ENCODE measurements at places on chromosomes 5 and 9. TPM values are rescaled to one million over a fixed set of nuclear protein-coding genes. Genes with fewer than 3 reads are reported as not detected.

The PPP2R2B gene
- 0.19 TPM for total RNA-seq

The HRCT1 gene
- not detected for total RNA-seq

The NR5A1 gene
- total RNA-seq = not detected

The ADCY2 gene
- total RNA-seq = 48.1 TPM

The NLN gene
- total RNA-seq = 29.9 TPM

The CATSPER3 gene
- total RNA-seq = 0.56 TPM

The BTNL8 gene
- total RNA-seq = 0.59 TPM

The NFX1 gene
- total RNA-seq = 52.0 TPM

DNA sequence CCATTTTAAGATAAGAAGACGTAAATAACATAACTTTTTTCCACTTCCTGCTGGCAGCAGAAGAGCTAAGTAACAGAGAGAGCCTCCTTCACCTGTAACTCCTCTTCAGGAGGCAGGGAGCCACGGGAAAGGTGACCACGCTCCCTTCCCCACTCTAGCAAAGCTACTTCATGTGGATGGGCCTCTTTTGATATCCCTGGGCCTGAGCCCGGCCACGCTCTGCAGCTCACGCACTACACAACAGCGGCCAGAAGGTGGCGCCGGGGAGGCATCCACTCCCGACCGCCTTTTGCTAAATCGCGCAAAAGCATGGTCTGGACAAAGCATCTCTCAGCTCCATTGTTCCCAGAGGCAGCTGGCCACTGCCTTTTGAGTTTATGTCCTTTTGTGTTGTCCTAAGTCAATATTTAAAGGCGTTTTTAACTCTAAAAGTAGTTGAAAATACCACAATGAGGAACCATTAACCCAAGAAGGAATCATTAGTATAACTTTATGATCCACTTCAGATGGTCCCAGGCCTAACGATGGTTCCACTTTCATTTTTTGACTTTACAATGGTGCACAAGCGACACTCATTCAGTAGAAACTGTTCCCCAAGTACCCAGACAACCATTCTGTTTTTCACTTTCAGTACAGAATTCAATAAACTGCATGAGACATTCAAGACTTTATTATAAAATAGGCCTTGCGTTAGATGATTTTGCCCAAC is 23.6 kb downstream of the CMBL start:
- peak; percentile 68 for DNase-seq

GRCh38 chr5:4735261-4735660 is 404.9 kb upstream of the ADAMTS16 start:
- DNase-seq = no peak

- no peak for DNase-seq
Measured at GRCh38 chr5:122493091-122494021, 181.3 kb downstream of the SNCAIP start.

- no peak for DNase-seq
Measured at GRCh38 chr9:34636791-34637355, 714 bp downstream of the SIGMAR1 start.

- no peak for DNase-seq
Measured at GRCh38 chr5:142845954-142846398, 75.8 kb downstream of the ARHGAP26 start.

- no peak for DNase-seq
Measured at GRCh38 chr9:70035691-70036090, 8.0 kb upstream of the MAMDC2 start.

DNA sequence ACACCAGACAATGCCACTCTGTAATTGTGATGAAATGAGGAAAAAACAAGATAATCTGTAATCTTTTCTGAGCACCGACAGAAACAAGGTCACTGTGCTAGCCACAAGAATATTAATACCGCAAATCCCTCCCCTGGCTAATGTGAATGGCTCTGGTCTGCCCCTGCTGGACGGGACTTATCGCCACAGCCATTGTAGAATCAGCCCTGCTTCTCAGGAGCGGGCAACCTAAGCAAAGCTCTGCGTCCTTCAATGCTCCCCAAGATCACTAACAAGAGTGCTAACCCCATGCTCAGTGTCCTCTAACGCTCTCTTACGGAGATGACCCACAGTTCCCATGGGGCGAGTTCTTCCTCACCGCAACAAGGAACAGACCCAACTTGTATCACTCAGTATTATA is 42.7 kb downstream of the OR2V1 start:
- no peak for DNase-seq

- DNase-seq = no peak
Measured at GRCh38 chr9:98514841-98515240, 193.9 kb downstream of the GABBR2 start.

- DNase-seq = no peak
Measured at GRCh38 chr5:147387109-147387508, 122.8 kb downstream of the DPYSL3 start.

DNA sequence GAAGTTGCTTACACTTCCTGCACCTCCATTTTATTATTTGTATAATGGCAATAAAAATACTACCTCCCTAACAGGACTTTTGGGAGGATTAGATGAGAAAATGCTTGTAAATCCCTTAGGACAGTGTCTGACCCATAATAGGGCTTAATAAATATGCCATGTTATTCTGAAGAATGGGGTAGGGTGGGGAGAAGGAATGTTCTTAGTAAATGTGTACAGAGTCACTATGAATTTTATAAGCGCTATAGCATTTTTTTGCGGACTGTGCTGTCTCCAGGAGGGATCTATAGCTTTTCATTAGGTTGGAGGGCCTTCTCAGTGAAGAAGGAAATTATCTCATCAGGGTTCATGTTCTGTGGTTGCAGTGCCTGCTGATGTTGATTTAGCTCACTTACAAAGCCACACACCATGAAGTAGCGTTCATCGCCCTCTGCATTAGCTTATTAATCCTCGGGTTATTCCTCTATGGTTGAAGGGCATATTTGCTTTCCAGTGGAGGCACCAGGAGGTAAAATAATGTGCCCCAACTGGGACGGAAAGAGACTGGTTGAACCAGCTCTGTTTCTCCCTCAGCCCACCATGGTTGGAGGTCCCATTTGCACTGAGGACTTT is 497.1 kb downstream of the ARHGEF28 start:
- no peak for DNase-seq

- DNase-seq = no peak
Measured at GRCh38 chr9:108443019-108443633, 412.7 kb downstream of the ACTL7B start.

DNA sequence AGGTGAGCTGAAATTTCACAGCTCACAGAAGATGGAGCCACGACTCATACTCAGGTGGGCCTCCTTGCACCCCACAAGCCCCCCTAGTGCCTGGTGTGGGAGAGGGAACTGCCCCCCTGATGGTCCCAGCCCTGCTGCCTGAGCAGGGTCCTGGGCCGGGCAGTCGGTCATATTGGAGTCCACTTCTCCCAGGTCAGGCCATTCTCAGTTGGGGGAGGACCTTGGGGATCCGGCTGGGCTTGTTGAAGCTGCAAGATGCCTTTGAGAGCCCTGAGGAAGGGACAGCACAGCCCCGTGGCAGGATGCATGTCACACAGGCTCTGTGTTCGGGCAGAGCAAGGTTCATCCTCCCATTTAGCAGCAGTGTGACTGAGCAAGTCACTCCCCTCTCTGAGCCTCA is 56.6 kb downstream of the ERGIC1 start:
- no peak for DNase-seq

GRCh38 chr5:67453111-67453905 is 256.7 kb upstream of the CD180 start:
- DNase-seq = no peak

DNA sequence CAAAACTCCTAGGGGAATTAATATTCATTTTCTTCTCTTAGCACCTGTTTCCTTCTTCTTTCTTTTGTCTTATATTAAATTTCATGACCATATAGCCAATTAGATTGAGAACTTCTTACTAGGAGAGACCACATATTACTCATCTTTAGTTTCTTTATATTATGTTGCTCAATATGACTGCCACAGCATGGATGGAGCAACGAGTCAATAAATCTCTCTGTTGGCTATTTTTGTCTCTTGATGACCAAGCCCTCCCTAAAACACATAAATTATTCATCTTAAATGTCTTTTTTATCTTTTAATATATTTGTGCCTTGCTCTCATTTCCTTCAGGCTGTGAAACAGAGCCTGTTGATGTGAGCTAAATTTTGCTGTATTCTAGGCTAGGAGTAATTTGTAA is 123.0 kb downstream of the ADAMTSL1 start:
- DNase-seq = no peak

GRCh38 chr5:145084834-145085233 is 750.3 kb downstream of the PRELID2 start:
- no peak for DNase-seq

DNA sequence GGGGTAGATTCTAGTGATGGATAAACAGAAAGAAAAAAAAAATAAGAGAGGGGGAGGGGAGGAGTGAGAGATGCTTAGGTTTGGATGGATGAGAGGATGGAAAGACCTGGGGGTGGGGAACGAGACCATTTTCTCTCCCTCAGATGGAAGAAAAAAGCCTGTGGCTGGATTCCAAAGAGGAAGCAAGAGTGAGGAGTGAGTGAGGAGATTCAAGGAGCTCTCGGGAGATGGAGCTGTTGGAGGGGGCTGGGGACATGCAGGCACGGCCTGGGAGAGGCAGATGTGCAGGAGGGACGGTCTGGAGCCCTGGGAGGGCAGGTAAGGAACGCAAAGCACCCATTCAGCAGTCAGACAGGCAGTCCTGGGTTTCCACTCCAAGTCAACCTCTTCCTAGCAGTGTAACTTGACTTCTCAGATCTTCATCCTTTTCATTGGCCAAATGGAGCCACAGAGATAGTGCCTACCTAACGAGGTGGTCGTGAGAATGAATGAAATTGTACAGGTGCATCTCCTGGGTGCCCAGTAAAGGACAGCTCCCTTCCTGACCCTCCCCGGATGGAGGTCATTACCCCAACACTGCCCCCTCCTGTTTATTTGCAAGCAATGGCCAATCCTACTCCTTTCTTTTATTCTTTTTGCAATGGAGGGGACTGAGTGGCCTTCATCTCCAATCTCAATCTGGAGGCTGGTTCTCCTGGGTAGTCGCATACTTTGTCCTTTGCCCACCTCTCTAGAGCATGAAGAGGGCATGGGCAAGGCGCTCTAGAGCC is 52.2 kb downstream of the PCDH1 start:
- DNase-seq = no peak

DNA sequence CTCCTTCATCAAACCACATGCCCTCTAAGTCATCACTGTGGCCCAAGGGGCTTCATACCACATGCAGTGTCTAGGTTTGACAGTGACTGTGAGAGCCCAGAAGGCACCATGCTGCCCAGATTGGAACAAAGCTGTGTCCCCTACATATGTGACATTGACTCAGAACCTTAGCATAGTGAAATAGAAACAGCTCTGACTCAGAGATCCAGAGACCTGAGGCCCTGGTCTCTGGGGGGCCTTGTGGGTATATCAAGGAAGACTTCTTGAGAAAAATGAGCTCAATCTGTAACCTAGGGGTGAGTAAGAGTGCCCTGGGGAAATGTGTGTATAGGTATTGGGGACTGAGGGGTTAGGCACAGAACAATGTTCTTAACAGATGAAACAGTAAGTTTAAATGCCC is 7.1 kb upstream of the ENTREP1 start:
- DNase-seq = no peak
